ENCODE measurements at places on chromosomes 4 and X. TPM values are rescaled to one million over a fixed set of nuclear protein-coding genes. Genes with fewer than 3 reads are reported as not detected.

GRCh38 chr4:149765630-149766029 is 50.0 kb downstream of the IQCM start:
- no peak for DNase-seq

DNA sequence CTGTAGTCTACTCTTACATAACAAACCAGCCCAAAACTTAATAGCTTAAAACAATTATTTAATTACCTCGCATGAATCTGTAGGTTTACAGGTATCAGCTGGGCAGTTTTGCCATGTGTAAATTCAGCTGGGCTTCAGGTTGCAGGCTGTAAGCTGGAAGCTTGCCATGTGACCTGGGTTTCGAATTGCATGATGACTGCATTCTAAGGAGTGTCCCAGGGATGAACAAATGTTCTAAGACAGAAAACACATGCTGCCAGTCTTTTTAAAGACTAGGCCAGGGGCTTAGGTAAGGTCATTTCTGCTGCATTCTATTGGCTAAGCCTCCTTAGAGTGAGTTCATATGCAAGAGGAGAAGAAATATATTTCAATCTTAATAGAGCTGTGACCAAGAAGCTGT is 44.8 kb downstream of the GRIA2 start:
- no peak for DNase-seq

- no peak for DNase-seq
Observed at GRCh38 chr4:176286728-176287127, 17.7 kb upstream of the ASB5 start.

UGT2B11 gene
- not detected for total RNA-seq

DNA sequence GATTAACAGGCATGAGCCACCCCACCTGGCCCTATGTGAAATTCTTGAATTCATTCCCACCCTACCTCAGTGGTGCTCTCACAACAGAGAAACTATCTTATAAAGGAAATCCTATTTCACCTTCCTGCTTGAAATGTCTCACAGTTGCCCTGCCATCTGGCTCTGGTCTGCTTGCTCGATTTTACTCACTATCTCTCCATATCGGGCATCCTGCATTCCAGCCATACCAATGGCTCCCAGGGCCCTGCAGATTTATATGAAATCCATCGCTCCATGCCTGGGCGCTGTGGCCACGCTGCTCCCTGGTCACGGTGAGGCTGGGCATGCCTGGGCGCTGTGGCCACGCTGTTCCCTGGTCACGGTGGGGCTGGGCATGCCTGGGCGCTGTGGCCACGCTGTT is 15.8 kb downstream of the SORBS2 start:
- DNase-seq = no peak

DNA sequence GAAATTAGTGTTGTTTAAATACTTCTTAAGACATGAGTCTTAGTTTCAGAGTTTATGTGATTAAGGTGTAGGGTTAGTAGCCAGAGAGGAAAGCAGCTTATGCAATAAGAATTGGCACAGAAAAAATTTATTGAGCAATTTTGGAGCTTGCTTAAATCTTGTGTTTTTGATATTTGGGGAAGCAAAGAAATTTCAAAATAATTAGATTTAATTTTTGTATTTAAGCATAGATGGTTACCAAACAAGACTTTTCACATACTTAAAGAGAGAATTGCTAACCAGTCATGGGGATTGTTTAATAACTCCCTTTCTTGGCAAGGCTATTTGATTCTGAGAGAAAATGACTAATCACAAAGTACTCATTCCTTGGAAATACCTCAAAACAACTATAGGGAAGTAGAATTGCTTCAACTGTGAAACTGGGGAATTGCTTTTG is 202.0 kb upstream of the GRID2 start:
- DNase-seq = no peak

DNA sequence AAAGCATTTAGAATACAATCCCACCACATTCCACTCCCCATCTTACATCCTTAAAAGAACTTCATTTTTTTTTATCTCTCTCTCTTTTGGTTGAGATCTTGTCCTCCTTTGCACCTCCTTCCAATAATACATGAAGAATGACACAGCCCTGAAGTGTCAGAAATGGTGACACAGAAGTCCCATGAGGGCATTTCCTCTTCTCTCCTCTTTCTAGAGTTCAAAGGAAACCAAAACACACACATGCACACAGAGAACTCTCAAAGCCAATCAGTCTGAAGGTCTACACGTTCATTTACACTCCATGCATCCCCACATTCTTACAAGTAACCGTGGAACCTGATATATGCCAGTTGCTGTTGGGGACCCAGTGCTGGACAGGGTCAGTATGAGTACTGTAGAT is 450.7 kb downstream of the HNRNPD start:
- DNase-seq = no peak

DNA sequence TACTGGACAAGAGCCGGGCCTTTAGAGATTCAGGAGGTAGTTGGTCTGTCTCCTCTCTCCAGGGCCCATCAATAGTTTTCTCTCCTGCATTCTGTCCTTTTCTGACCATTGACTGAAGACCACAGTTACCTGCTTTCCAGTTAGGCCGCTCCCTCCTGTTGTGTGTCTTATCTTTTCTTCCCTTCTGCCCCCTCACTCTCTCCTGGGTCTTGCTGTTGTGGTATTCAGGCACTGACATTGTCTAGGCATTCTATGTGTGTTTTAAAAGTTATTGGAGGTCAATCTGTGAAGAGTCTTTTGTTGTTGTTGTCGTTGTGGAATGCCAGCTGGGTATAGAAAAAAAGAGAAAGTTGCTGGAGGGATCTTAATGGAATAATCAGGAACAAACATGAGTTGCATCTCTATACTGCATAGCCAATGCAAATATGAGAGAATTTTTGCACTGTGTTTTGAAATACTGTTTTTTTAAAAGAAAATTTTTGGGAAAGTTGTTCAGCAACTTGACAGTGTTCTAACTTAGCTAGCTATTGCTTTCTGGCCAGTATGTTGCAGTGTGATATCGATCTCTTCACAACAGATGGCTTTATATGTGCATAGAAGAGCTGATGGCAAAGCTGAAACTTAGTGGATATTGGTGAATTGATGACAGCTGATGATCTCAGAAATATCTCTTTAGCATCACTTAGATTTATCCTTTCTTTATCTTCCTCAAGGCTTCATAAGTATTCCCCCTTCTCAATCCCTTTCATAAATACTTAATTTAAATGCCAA is 240.7 kb downstream of the C4orf33 start:
- no peak for DNase-seq

DNA sequence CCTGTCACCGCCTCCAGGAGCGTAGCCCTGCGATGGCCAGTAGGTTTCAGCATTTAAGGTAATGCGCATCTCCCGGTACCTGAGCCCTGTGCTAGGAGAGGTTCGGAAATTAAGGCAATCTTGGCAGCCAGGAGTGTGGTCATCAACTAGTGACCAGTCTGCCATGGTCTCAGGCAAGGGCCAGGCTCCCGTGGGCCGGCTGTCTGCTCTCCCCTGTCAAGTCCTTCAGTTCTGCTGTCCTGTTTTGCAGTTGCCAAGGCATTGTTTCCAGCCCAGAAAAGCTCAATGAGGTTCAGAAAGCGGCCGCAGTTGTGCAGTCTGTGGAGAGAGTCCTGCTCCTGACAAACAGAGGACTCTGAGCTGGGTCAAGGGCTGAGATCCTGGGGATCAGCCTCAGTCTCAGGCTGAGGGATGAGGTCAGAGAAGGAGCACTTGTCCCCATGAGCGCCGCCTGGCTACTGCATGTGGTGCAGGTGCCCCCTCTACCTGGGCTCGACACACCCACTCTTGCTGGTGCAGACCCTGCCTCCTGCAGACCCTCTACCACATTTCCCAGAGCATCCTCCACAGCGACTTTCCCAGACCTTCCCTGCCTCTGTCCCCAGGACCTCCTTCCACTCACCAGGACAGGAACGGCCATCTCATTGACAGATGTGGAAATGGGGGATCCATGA is 53.4 kb upstream of the PSAPL1 start:
- no peak for DNase-seq

AFF2 gene
- 0.13 TPM for total RNA-seq

LRAT gene
- total RNA-seq = not detected

NWD2 gene
- not detected for total RNA-seq

DNA sequence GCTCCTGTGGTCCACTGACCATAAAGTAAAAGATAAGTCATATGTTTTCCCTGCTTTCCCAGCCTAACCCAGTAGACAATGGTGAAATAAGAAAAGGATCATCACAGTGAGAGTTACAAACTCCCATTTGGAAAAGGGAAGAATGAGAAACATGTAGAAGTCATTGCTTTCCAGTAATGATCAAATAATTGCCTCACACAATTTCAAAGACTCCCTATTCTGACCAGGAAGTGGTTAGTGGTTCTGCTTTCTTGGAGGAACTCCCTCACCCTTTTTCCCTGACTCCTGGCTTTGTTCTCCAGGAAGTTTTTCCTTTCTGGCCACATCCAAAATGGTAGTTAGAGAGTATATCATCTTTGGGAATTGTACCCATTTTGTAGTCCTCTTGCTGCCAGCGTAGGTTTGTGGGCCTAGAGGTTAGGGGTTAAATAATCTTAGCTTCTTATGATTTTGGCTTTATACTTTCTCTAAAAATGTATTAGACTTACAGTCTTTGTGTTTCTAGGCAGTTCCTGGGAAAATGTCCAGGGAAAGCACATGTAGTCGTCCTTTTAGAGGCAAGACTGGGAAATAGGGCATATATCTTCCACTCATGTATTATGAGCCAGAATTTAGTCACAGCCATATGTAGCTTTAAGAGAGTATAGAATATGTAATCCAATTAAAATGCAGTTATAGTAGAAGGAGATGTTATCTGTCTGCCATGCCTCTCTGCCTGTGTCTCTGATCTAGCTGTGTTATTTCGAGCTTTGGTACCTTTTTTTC is 10.5 kb downstream of the VAMP7 start:
- no peak for DNase-seq

GRCh38 chr4:162341533-162341932 is 177.7 kb upstream of the FSTL5 start:
- DNase-seq = no peak

DNA sequence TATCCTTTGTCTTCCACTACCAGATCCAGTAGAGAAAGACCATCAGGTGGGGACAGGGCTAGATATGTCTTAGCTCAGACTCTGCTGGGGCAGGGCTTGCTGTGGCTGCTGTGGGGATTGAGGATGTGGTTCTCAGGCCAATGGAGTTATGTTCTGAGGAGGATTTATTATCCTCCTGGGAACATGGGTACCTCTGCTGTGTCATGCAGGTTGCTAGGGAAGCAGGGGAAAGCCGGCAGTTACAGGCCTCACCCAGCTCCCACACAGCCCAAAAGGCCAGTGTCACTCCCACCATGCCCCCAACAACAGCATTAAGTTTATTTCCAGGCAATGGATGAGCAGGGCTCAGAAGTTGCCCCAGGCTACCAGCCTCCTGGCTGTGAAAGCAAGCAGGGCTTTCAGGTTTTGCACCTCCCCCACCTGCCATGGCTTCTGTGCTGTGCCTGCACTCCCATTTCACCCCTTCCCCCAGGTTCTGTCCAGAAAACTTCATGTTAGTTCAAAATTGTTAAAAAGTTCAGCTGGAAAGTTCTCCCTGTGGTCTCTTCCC is 879.9 kb downstream of the ARAP2 start:
- DNase-seq = no peak

- DNase-seq = no peak
Observed at GRCh38 chr4:67055319-67055718, 490.0 kb downstream of the CENPC start.

- no peak for DNase-seq
Observed at GRCh38 chrX:1239681-1240142, 27.3 kb upstream of the CRLF2 start.

DNA sequence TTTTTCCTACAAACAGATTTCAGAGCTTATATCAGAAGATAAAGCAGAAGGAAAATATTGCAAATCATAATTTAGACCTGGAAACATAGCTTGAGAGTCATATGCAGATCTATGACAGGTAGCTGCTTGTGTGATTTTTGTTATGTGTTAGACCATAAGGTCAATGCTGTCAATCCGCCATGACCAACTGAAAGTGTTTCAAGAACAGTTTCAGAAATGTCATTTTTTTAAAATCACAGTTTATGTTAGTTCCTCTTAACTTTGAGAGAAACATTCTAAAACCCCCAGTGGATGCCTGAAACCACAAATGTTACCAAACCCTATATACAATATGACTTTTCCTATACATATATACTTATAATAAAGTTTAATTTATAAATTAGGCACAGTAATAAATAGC is 391.3 kb upstream of the FAM241A start:
- no peak for DNase-seq

IQCM gene
- not detected for total RNA-seq

DNA sequence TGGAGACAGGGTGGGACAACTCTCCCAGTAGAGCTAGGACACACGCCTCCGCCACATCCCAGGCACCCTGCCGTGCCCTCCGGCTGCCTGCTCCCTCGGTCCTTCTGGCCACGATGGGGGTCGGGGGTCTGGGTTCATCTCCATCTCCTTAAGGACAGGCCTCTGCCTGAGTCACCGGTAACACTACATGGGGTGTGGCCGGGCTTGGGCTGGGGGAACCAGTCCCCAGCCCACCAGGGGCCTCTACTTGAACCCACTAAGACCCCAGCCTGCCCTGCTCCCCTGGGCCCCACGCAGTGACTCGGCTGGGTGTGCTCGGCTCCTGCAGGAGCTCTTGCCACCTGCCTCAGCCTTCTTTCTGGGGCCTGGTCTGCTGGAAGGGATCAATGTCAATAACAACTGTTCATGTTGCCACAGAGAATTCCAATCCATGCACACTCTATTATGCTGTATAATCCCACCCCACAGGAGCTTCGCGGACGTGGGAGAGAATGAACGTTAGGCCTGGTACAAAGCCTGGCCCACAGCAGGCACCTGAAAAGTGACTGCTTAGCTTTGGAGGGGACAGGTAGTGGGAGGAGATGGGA is 177.7 kb upstream of the PSAPL1 start:
- no peak for DNase-seq

GRCh38 chr4:616911-617643 is 8.3 kb upstream of the PDE6B start:
- DNase-seq = no peak

- peak; percentile 81 for DNase-seq
Observed at GRCh38 chr4:158670975-158671664, 567 bp downstream of the C4orf46 start.

DNA sequence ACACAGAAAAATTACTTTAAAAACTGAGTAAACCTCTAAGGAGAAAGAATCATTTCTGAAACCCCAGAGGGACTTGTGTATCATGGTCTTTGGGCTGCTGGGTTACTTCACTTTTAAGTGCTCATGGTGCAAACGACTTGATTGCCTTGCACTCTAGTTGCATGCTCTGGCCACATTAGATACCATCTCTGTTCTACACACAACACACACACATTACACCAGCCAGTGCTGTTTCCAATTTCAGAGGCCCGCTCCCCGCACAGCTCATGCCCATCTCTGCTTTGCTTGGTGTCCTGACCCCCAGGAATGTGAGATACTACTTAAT is 2.1 kb downstream of the PPP3CA start:
- DNase-seq = no peak

- no peak for DNase-seq
Observed at GRCh38 chrX:48459483-48459882, 10.6 kb downstream of the SLC38A5 start.

ARHGAP4 gene
- 0.63 TPM for total RNA-seq

- no peak for DNase-seq
Observed at GRCh38 chr4:142474398-142475087, 371.6 kb downstream of the INPP4B start.
